GM12892 (cell line): ENCODE measurements at places on chromosomes 3 and 15.

DNA sequence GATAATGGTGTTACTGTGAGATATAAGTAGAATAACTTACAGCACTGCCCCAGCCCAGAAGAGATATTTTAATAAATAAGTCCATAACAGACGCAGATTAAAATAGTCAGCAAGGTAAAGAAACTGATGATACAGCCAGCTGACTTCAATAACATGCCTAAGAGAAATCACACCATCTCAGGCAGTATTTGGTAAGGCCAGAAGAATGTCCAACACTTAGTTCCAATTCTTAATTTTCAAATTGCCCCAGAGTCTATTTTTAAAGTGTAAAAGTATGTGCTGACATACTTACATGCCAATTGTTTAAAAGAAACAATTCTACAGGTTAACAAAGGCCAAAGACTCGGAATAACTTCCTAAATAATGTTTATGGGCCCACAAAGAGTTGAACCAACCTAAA, 1.6 kb downstream of the GNB4 start:
- no peak for DNase-seq

GRCh38 chr15:78923480-78924360, 21.1 kb downstream of the CTSH start:
- DNase-seq = no peak

DNA sequence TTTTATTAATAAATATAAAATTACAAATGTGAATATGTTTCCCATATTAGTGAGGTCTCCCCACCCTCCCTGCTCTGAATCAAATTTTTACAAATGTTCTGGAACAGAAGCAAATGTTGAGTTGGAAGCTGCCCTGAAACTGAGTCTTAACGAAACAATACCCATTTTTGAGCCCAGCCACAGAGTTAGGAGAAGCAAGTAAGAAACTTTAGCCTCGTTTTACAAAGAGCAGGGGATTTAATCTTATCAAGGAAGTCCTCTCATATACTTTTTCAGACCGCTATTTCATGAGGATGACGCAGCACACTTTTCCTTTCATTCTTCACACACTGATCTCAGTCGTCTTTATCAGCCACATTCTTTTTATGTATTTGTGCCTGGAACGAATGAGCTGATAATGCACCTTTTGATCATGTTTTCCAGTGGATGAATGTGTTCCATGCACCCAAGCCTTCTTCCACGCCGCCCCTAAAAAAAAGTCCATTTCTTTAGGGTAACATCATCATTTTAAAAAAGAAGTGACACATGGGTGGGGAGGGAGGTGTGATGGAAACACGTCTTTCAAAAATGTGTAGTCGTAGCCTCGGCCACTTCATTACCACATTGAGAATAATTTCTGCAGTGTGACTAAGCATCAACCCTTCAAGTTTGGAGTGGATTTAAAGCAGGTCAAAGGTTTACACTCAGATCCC, 48.1 kb downstream of the SETMAR start:
- no peak for DNase-seq

DNA sequence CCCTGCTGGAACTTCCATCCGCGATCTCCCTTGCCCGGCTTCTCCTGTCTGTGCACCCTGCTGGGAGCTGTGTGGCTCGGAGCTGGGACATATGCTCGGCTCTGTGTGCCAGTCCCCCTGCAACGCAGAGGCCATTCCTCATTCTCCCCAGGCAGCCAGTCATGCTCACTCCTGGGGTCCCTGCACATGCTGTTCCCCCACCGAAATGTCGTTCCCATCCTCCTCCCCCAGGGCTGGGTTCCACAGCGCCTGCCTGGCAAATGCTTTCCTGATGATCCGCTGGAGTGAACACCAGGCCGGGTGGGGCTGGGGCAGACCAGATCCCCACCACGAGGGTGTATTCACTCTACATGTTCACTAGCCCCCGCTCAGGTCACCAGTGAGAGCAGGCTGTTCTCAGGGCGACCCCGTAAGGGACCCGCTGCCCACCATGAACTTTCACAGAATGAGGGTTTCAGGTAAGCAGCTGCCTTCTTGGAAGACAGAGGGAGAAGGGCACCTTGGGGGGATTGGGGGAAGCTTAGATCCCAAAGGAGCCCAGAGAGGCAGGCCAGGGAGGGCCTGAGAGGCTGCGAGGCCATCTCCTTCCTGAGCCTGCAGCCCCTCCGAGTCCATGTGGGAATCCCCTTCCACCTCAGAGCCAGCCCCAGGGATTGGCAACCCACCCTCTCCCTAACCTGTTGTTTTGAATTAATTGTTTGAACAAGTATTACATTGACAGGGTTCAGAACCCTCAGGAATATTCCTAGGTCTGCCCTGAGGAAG, 88.7 kb upstream of the IQSEC1 start:
- no peak for DNase-seq

GRCh38 chr3:129795186-129796010, 98.1 kb downstream of the TMCC1 start:
- no peak for DNase-seq

- DNase-seq = no peak
These were observed 39.6 kb upstream of the FAM98B start for GRCh38 chr15:38414357-38414756.

DNA sequence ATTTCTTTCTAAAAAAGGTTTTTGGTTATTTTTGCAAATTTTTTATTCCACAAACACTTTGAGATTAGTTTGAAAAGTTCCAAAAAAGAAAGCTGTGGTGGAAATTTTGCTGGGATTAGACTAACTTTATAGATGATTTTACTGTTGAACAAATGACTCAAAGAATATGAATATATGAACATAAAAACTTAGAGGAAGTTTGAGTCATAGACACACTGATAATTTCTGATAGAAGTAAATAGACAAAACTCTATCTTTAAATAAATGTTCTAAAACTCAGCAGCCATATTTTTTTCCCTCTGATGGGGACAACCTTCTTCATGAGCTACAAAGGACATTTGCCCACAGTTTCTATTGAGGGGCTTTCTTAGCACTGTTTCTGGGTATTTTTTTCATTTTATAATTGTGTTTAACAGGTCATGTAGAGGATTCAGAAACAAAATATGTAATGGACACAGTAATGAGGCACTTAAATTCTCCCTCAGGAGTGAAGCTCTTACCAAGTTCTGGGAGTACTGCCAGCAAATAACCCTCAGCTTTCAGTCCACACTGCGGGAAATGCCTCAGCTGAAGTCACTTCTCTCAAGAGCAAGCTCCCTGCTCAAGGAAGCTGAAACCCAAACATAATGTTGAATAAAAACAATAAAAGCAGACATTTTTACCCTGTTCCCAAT, 157.6 kb downstream of the NFKBIZ start:
- DNase-seq = no peak

DNA sequence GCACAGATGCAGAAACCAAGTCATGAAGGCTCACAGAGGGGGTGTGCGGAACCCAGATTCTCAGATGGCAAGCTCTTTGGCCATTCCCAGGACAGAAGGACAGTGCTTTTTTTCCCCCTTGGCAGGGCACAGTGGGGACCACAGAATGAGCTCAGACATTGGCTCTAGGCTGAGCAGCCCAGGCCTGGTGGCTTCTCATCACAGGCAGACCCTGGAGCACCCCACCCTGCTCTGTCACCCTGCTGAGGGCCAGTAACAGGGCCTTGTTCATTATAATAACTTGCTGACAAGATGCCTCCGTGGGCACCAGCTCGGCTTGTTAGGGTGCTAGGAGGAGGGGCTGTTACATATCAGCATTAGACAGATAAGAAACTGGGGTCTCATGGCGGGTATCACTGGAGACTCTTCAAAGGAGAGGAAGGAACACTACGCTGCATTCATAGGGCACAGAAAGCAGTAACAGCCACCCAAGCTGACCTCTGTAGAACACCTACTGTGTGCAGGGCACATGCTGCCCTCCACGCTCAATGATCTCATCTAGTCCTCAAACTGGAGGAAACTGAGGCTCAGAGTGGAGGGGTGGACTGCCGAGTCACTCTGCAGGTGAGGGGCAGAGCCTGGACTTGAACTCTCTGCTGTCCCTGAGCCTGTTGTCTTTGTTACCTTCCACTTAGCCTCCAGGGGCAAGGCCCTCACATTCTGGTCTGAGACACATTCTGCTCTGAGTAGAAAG, 69.9 kb upstream of the SEC13 start:
- DNase-seq = no peak

- no peak for DNase-seq
These were observed 215.6 kb downstream of the PDCD6IP start for GRCh38 chr3:34013818-34014570.

GRCh38 chr15:39454189-39454986, 126.5 kb upstream of the THBS1 start:
- no peak for DNase-seq
